WTC11 (cell line): ENCODE measurements at places on chromosomes 7 and 10.

DNA sequence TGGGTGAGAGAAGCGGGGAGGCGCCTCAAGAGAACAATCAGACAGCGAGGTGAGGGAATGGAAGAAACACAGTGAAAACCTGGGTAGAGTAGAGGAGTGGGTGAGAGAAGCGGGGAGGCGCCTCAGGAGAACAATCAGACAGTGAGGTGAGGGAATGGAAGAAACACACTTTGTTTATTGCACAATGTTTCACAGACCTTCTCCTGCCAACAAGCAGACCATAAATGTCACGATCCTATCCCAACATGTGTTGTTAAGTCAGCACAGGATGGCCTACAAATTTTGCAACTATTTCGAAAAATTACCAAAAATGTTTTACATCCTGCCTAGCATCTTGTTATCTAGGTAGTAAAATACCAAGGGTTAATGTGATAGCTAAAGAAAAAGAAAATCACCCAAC is 115.3 kb downstream of the JAZF1 start:
- no peak for DNase-seq

DNA sequence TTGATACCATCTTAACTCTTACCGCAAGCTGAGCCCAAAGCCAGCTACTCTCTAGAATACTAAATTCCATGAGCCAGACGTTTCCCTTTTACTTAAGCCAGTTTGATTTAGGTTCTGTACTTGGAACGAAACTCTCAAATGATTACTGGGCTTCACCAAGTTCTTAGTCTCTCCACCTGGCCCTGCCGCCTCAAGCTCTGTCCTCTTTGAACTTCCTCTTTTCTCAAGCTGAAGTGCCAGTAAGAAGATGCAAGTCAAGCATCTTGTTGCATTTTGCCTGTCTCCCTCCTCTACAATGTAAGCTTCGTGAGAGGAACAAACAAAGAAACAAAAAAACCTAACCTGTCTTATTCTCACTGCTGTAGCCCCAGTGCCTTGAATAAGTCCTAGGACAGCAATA is 358.2 kb upstream of the NPVF start:
- DNase-seq: no peak

DNA sequence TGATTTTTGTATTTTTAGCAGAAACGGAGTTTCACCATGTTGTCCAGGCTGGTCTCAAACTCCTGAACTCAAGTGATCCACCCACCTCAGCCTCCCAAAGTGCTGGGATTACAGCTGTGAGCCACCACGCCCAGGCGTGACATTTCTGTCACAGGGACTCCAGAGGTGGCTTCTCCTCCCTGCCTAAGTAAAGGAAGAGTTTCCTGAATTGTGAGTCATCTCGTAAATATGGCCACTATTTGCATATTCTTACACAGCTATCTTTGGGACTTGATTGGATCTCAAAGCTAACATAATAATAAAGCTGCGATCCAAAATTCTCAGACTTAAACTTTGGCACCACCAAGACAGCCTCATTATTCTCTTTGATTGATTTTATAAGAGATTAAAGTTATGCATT is 50.1 kb downstream of the ADARB2 start:
- no peak for DNase-seq

DNA sequence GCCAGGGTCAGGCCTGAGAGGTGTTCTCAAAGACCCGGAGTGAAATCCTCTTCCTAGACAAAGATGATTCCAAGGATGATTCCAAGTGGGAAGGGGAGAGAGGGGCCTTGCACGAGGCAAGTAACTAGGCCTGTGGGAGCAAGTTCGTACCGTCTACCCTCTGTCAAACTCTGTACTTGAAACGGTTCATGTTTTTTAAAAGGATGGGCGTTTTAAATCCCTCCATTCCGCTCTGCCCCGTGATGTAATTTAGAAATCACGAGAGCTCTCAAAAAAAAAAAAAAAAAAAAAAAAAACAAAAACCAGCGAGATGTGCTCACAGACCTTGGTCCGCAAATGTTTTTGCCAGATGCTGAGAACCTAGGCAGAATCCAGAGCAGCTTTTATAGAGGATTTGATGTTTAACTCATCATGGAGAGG is 114.7 kb upstream of the CARD11 start:
- DNase-seq: no peak

GRCh38 chr10:113751181-113751732 is at the start of gene PLEKHS1:
Gene PLEKHS1, plus strand, starts transcription at chr10:113751682. Its CDS starts 3,596 bp downstream, at chr10:113755278.
- no peak for DNase-seq

DNA sequence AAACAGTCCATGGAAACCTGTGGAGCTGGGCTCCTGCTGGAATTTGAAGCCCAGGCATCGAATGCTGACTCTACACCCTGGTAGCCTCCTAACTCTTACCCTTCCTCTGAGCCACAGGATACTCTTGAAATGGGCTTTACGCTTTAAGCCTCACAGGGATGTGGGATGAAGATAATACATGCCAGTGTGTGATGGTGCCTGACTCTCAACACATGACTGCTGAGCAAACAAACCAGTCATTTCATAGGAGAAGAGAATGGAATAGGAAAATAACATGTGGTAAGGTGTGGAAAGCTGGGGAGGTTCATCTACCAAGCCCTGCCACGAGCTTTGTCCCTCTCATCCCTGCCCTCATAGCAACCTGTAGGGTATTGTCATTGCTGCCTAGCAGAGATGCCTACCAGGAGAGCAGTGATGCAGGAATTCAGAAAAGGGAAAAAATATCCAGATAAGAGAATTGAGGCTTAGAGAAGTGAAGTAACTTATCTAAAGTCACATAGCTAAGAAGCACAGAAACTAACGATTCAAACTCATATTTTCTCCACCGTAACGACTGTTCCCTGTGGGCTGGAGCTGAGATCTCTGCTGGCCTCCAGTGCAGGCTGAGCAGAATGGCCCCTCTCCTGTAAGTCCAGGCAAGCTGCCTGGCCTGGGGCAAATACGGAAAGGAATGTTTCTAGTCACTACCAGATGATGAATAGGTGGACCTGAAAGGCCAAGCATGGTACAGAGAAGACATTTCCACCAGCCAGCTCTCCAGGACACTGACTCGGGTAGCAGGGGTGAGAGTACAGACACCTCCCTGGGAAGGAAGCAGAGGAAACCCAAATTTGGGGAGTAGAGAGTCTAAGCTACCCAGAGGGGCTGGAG is 90.2 kb upstream of the DUSP5 start:
- no peak for DNase-seq

- DNase-seq: no peak
Observed at GRCh38 chr7:72441791-72442190, 29.7 kb upstream of the CALN1 start.

DNA sequence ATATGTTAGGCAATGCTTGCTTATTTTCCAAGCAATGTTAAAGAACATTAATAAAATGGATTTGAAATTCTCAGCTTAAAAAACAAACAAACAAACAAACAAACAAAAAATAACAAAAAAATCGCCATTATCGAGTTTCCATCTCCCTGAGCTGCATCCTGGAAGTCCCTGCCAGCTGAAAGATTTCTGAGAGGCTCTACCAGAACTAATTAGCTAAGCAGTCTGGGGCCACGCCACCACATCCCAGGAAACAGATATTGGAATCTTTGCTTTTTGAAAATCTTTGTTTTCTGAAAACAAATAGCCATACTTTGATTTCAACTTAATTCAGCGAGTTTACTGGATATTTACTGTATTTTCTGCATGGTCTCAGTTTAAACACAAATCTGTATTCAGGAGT is 143.6 kb downstream of the LSMEM1 start:
- DNase-seq: no peak

DNA sequence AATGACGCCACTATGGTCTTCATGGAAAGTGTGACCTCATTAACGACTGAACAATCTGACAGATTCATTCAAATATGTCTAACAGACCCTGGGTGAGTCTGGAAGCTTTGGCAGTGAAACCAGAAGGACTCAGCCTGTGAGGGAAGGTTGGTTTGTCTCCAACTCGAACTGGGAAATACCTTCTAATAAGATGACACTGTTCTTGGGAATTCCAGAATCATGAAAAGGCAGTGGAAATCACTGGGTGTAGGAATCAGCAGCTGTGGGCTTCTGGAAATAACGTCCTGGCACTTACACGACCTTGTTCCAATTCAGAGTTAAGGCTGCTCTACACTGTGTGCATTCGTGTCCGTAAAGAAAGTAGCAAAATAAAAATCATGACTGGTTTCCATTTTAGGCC is 75.1 kb downstream of the DGKI start:
- no peak for DNase-seq

DNA sequence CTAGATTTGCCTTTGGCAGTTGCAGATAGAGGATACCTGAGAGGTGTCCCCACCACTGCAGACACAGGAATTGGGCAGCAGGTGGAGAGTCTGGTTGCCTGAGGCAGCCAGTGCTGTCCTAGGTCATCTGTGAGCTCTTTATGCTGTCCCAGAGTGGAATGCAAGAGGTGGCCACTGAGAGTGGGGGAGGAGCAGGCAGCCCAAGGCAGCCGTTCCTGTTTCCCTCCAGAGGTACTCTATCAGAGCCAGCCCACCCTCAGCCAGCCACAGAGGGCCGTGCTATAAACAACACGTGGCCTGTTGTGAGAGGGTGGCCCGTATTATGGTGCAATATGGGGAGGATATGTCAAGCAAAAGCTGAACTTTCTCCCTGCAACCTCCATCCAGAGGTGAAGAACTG is 8.5 kb downstream of the LRRC18 start:
- peak; percentile 44 for DNase-seq

GRCh38 chr7:4399596-4399995 is 282.5 kb upstream of the FOXK1 start:
- DNase-seq: no peak
